ENCODE measurements at places on chromosomes 16 and 17.

DNA sequence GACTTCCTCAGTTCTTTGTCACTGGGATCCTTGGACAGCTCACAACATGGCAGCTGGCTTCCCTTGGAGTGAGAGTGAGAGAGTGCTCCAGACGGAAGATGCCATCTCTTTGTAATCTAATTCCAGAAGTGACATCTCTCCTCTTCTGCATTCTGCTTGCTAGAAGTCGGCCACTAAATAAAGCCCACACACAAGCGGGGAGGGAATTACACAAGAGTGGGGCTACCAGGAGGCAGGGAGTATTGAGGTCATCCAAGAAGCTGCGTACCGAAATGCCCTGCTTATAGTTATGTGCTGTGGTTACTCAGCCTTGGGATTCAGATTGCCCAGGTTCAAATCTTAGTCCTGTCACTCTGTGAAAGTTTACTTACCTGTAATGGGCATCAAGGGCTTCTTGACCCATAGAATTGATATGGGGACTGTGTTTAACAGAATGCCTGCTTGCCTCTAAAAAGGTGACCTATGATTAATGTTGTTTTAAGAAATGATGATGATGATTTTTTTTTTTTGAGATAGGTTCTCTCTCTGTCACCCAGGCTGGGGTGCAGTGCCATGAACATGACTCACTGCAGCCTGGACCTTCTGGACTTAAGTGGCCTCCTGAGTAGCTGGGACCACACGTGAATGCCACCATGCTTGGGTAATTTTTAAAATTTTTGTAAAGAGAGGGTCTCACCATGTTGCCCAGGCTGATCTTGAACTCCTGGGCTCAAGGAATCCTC lies 120.9 kb upstream of the HS3ST2 start:
- DNase-seq, result no peak

GRCh38 chr17:4986403-4986802 lies 1.1 kb downstream of the CAMTA2 start:
- DNase-seq, result no peak

- DNase-seq, result peak; percentile 19
Observed at GRCh38 chr17:37791447-37792399, 46.9 kb upstream of the HNF1B start.

DNA sequence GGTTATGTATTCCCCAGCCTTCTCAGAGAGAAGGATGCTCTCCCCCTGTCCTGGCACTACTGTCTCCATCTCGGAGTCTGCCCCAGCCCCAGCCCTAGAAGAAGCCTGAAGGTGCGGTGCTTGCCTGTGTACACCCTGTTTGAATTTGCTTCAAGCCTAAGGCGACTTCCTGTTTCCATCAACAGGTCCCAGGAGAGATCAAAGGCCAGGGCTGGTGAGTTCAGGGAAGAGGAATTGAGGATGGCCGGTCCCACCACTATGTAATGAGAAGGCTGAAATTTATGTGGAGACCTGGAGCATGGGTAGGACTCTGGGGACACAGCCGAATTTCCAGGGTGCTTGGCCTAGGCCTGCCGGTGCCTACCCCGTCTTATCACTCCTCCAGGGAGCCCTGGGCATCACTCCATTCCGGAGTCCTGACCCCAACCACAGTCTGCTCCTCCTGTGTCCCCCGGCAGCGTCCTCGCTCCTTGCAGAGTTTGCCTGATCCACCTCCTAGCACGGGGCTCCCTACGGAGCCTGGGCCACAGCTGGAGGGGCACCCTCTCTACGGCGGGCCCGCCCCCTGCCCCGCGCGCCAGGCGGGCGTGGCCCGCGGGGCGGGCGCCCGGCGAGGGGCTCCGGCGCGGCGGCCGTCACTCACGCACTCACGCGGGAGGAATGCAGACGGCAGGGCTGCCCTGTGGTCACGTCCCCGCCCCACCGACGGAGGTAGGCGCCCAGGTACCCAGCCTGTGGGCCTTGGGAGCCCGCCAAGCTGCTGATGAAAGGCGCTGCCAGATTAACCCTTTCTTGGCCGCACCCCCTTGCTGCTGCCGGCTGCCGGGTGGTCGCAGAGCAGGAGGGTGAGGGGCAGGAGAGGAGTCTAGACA lies 53.8 kb upstream of the TAC4 start:
- no peak for DNase-seq

DNA sequence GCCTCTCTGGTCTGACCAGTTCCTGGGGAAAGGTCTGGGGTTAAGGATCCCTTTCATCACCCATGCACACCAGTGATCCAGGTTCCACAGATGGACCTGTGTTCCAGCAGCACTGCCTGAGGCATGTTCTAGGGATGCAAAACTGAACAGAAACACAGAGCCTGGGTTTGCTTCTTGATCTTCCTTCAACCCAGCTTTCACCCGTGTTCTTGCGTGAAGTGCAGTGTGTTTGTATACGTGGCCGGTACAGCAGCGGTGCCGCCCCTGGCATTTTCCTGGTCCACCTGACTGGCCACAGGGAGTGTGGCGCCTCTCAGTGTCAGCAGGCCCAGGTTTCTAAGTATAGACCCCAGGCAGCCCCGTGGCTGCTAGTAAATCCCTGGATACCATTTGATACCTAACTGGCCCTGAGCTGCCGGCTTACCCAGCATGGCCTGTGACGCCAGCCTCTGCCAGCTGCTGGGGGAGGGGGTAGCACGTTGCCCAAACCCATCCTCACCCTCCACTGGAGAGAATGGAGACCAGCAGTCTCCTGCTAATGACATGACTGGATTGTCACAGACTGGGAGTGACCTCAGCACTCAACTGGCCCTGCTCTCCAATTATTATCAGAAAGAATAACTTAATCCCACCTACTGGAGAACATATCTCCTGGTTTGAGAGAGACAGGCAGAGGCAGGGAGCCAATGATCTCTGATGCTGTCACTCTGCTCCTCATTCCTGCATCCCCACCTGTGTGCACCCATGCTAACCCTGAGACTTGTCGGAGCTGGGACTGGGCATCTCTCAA lies 59.2 kb upstream of the LGALS9 start:
- no peak for DNase-seq

DNA sequence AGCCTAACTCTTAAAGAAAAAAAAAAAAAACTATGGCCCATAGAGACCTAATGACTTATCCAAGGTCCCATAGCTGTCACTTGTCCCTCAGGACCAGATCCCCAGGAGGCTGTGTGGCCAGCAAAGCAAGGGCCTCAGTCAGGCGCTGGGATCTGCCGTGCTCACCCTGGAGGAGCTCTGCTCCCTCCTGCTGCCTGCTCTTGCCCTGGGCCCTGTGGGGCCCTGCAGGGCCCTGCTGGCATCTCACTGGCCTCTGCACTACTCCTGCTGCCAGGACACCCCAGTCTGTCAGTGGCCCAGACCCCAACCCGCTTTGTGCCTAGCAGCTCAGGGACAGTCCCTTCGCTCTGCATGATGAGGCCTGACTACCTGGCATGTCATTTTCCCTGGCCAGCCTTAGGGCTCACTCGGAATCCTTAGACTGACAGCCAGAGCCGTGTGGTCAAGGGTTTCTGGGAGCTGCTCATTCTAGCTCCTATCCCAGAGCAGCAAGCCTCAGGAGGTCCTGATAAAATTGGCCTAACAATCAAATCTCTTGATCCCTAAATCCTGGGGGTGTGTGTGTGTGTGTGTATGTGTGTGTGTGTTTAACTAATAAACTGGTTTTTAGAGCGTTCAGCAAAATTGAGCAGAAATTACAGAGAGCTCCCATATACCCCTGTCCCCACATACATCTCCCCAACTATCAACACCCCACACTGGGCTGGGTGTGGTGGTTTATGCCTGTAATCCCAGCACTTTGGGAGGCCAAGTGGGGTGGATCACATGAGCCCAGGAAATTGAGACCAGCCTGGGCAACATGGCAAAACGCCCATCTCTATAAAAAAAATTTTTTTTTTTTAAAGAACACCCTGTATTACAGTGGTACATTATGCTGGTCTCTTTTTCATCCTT lies 21.7 kb downstream of the KATNIP start:
- DNase-seq, result no peak

DNA sequence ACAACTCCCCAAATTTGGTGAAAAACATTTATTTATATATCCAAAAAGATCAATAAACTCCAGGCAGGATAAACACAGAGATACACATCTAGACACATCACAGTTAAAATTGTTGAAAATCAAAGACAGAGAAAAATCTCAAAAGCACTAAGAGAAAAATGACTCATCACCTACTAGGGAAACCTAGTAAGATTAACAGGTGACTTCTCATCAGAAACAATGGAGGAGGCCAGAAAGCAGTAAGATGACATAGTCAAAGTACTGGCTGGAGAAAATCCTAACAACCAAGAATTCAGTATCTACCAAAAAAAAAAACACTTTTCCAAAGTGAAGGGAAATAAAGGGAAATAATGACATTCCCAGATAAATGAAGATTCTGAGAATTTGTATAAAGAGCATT lies 33.8 kb downstream of the ULK2 start:
- DNase-seq, result no peak

GRCh38 chr17:2435862-2436261 lies 35.0 kb upstream of the MNT start:
- DNase-seq, result no peak

- no peak for DNase-seq
Observed at GRCh38 chr16:6891496-6891895, 441.1 kb upstream of the RBFOX1 start.

- peak; percentile 95 for DNase-seq
Observed at GRCh38 chr16:10868596-10869469, 8.2 kb upstream of the CIITA start.

GRCh38 chr17:74682028-74682427 lies 30.7 kb downstream of the CD300LF start:
- DNase-seq, result no peak

DNA sequence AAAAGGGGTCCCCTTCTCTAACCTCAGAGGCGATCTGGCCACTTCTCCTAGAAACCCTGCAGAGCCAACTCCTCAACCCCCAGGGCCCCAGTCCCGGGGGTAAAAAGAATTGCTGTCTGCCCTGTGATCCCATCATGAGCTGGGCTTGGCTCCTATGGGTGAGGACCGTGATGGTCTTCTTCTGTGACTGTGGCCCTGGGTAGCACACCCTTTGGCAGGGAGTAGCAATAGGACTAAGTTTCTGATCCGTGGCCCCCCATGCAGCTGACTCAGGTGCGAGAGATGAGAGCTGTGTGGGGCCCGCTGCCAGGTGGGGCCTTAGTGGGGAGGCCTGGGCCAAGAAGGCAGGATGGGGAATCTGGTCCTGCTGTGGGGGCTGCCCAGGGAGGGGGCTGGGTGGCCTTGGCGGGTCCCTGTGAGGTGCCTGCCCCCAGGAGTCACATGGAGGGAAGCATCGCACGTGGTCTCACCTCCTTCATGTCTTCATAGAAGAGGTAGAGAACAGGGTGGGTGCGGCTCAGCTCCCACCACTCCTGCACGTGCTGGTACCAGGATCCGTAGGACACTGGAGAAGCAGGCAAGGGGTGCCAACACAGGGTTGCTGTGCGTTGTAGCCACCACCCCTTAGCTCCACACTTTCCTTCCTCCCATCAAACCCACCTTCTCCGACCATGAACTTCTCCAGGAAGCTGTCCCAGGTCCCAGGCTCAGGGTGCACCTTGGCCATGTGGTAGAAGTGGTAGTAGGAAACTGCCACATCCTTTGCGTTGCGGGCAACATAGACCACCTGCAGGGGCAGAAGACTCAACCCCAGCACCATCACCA lies 3.3 kb downstream of the SULT1A1 start:
- no peak for DNase-seq

GRCh38 chr16:5056352-5056751 lies 9.4 kb downstream of the C16orf89 start:
- peak; percentile 72 for DNase-seq

DNA sequence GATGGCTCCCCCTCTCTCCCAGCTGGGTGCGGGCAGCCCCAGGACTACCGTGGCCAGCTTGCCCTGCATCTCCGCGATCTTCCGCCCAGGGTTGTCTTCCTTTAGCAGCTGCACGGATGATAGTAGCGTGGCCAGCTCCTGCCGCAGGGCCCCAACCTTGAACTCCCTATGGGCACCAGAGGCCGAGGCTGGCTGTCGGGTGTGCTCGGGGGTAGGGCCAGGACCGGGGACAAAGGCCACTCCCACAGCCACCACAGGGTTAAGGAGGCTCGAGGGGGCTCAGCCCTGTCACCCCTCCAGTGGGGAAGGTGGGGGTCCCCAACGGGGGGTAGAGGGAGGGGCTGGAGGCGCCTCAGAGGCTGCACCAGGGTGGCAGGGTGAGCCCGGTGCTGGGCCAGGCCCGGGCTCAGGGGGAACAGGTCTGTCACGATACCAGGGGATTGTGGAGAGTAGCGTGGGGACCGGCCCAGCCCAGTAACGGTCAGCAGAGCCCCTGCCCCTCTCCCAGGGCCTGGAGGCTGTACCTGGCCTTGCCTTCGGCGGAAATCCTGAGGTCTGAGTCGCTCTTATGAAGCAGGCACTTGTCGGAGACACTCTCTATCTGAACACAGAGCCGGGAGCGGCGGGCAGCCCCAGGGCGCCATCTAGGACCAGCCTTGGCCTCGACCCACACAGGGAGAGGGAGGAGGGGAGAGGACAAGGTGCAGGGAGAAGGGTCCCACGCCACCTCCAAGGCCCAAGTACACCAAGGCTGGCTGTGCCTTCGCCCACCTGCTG lies 5.2 kb downstream of the PERCC1 start:
- no peak for DNase-seq

- no peak for DNase-seq
Observed at GRCh38 chr16:68183046-68183445, 52.9 kb downstream of the ESRP2 start.

GRCh38 chr17:42313773-42314566 lies 25.7 kb downstream of the STAT5A start:
- DNase-seq, result no peak

DNA sequence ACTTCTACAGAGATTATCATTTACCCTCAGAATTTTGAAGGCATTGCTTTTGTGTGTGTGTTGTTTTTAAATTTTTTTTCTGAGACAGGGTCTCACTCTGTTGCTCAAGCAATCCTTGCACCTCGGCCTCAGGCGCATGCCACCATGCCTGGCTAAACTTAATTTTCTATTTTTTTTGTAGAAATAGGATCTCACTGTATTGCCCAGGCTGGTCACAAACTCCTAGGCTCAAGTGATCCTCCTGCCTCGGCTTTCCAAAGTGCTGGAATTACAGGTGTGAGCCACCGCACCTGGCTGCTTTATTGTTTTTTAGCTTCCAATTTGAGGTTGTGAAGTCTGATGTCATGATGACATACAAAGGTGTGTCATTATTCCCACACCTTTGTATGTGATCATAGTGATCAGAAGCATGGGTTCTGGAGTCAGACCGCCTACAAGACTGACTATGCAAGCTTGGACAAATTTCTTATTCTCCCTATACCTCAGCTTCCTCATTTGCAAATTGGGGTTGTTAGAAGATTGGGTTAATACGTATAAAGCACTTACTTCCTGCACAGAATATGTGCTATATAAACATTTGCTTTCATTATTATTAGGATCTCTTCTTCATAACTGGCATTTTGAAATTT lies 5.8 kb downstream of the SEPHS2 start:
- no peak for DNase-seq
